Central memory CD8-positive, alpha-beta T cell (primary cell): ENCODE measurements at places on chromosomes 5 and 9.
A peak's percentile ranks its signal among the peaks of the same experiment; 100 is the strongest.

GRCh38 chr5:5755888-5756287 is 333.4 kb downstream of the ICE1 start:
- H3K27ac ChIP-seq, result no peak overlapping the region
- H3K4me3 ChIP-seq, result no peak overlapping the region
- H3K4me1 ChIP-seq, result no peaks in the 10 kb centered on the region
- H3K27me3 ChIP-seq, result no peaks in the 10 kb centered on the region
- no peak for DNase-seq

GRCh38 chr9:102069969-102070368 is 331.5 kb upstream of the GRIN3A start:
- H3K27me3 ChIP-seq, result no peaks in the 10 kb centered on the region
- H3K4me1 ChIP-seq, result no peaks in the 10 kb centered on the region
- DNase-seq, result no peak
- H3K36me3 ChIP-seq, result no peaks in the 10 kb centered on the region
- H3K4me3 ChIP-seq, result no peak overlapping the region
- no peak overlapping the region for H3K27ac ChIP-seq

DNA sequence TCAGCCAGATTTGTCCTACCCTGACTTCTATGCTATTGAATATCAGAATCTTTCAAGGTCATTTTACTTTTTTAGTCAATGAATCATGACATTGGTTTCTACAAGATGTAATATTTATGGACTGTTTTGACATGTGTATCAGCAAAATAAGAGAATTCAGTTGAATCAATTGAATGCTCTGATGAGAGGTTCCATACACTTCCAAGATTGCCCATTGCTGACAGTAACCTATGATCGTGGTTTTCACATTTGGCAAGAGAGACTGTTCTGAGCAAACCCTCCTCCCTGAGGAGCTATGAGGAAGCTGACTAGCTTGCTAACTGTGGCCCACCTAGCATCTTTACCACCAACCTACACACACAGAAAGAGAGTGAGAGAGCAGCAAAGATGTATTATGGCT is 56.7 kb upstream of the FST start:
- H3K4me3 ChIP-seq, result no peak overlapping the region
- no peak overlapping the region for H3K27ac ChIP-seq
- no peaks in the 10 kb centered on the region for H3K4me1 ChIP-seq
- DNase-seq, result no peak
- no peaks in the 10 kb centered on the region for H3K36me3 ChIP-seq
- peaks cover 48% of the 10 kb centered on the region for H3K27me3 ChIP-seq

DNA sequence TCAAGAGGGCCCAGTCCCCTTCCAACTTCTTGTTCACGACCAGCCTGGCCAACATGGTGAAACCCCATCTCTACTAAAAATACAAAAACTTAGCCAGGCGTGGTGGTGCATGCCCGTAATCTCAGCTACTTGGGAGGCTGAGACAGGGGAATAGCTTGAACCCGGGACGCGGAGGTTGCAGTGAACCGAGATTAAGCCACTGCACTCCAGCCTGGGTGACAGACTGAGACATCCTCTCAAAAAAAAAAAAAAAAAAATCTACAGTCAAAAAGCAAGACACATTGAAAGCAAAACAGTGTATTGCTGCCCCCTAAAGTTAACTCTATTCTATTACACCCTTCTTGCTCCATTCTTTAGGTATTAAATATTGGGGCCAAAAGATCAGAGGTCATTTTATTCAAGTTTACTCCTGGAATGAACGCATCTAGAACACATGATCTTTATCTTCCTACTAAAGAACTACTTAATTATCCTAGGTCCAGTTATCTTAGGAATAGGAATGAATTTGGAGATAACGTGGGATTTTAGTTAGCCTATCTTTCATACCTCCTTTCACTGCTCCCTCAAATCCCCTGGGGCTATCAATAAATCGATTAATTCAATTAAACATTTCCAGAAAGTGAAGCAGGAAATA is 2.4 kb downstream of the ATG12 start:
- H3K4me1 ChIP-seq, result peaks cover 34% of the 10 kb centered on the region
- H3K27me3 ChIP-seq, result no peaks in the 10 kb centered on the region
- H3K36me3 ChIP-seq, result peaks cover 53% of the 10 kb centered on the region
- no peak for DNase-seq

DNA sequence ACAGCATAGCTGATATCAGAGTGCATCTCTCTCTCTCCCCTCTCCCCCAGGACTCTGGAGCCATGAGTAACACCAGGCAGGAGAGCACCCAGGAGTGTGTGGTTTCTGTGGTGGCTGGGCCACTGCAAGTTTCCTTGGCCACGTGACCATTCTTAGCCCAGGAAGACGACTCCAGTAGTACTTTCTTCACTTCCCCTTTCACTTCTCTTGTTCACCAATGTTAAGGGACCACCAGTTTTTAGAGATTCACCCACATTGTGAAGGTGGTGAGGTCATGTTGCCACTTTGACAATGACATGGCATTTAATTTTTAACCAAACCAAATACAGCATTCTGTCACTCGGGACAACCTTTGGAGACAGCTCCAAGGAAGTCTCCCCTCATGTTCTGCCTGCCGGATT is 17.9 kb upstream of the DAPK1 start:
- no peak for DNase-seq
- H3K36me3 ChIP-seq, result no peaks in the 10 kb centered on the region
- H3K27ac ChIP-seq, result no peak overlapping the region
- no peaks in the 10 kb centered on the region for H3K4me1 ChIP-seq
- H3K4me3 ChIP-seq, result no peak overlapping the region

DNA sequence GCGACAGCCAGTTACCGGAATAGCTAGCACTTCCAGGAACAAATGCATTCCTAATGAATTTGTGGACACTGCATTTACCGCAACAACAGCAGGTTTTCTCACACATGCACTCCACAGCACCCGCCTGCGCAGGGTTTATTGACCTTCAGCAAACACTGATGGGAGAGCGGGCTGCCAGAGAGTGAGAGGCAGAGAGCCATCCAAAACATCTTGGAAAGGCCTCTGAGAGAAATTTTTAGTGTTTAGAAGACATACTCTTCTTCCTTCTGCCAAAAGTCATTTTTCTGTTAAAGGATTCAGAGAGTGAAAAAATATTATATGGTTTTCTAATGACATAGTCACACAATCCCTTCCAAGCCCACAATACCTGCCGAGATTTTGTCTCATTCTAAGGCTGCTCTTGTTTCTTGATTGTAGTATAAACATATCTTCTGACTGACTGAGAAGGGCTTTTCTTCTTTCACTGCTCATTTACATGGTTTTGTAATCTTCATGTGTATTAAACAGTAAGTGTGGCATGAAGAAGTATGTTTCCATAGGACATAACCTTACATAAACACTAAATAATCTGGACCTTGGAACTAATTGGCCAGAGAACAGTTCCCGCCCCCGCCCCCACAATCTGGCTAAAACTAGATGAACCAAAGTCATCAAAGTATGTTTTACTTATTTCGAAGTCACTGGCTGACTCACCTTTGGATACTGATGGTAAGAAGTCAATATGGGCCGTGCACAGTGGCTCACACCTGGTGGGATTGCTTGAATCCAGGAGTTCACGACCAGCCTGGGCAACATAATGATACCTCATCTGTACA is 432.5 kb upstream of the MEF2C start:
- H3K36me3 ChIP-seq, result no peaks in the 10 kb centered on the region
- H3K4me1 ChIP-seq, result no peaks in the 10 kb centered on the region
- H3K27me3 ChIP-seq, result no peaks in the 10 kb centered on the region
- DNase-seq, result no peak
- no peak overlapping the region for H3K4me3 ChIP-seq
- H3K27ac ChIP-seq, result no peak overlapping the region

DNA sequence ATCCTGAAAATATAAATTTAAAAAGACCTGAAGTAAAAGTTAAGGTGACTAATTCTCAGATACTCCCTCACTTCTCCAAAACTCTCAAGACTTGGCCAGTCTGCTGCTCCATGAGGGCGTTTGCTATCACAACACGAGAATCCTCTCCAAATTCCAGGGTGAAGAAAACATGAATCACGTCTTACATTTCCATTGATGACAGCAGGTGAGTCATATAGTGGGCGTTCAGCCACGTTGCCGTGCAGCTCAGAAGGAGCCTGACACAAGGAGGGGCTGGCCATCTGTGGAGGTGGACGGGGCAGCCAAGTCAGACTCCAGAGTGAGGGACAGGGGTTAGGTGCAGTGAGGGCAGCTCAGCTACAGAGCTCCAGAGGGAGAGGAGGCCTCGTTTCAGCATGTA is 555.1 kb upstream of the ADAMTS16 start:
- H3K27ac ChIP-seq, result no peak overlapping the region
- H3K36me3 ChIP-seq, result no peaks in the 10 kb centered on the region
- no peak for DNase-seq
- H3K27me3 ChIP-seq, result no peaks in the 10 kb centered on the region
- H3K4me3 ChIP-seq, result no peak overlapping the region

DNA sequence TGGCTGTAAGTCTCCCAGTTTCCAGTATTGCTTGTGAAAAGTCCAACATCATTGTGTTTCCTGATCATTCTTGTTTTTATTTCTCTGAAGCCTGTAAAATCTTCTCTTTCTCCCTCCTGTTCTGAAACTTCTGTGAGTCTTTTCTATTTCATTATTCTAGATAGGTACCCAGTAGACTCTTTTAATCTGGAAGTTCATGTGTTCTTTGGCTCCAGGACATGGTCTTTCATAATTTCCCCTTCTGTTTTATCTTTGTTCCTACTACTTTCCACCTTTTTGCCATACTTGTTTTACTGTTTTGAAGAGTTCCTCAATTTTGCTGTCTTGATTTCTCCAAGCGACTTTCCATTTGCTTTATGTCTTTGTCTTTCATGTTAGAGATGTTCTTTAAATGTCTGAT is 168.1 kb downstream of the APBA1 start:
- H3K27ac ChIP-seq, result no peak overlapping the region
- H3K36me3 ChIP-seq, result no peaks in the 10 kb centered on the region
- no peaks in the 10 kb centered on the region for H3K27me3 ChIP-seq
- H3K4me3 ChIP-seq, result no peak overlapping the region
- no peak for DNase-seq

DNA sequence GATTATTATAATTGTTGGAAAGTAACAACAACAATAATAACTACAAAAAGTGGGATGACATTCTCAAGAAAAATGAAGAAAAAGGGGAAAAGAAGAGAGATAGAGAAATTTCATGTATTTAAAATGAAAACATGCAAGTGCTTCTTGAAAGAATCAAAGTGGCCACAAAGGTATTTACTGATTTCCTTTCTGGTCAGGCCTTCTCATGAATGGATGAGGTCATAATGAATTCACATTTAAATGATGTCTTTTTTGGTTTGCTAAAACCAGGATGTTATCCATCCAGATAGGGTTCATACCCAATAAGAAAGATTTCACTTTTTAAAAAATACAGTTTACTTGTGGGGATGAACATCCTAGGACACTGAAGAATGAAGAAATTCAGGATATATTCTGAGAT is 446.4 kb upstream of the PTGER4 start:
- no peak for DNase-seq
- H3K4me1 ChIP-seq, result no peaks in the 10 kb centered on the region
- no peak overlapping the region for H3K4me3 ChIP-seq
- H3K36me3 ChIP-seq, result no peaks in the 10 kb centered on the region
- no peak overlapping the region for H3K27ac ChIP-seq

DNA sequence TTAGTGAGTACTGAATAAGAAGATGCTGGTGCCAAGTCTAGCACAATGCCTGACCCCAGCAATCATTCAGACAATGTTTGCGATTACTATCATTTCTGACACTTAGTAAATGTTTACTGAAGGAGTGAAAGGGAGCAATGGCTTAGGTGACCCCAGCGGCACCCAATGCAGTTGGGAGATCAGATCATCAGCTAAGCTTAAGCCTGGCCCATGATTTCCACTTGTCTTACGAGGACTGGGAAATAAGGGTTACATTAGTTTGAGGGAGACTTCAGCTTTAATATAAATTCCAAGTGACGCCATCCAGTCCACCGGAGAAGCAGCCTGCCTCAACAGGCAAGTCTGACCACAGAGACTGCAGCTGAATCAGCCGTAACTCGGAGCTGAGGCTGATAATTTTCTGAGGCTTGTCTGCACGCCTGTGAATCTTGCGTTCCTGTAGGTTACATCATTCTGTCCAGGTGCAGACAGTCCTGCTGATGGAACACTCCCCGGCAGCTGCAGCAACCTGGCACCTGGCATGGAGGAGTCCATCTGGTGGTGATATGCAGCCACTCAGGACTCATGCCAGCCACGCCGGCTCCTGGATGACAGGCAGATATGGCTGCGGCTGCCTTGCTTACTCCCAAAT is 34.9 kb upstream of the FGF1 start:
- DNase-seq, result no peak
- no peaks in the 10 kb centered on the region for H3K36me3 ChIP-seq
- H3K4me1 ChIP-seq, result peaks cover 11% of the 10 kb centered on the region
- no peak overlapping the region for H3K4me3 ChIP-seq
- no peak overlapping the region for H3K27ac ChIP-seq

- H3K36me3 ChIP-seq, result peaks cover 22% of the 10 kb centered on the region
- no peak for DNase-seq
- peak overlapping the region; percentile 69 for H3K4me3 ChIP-seq
- peaks cover 34% of the 10 kb centered on the region for H3K4me1 ChIP-seq
- H3K27ac ChIP-seq, result peak overlapping the region; percentile 41
Observed at GRCh38 chr5:179795049-179795862, 1.5 kb downstream of the LTC4S start.

GRCh38 chr5:162299793-162300192 is 232.2 kb downstream of the GABRG2 start:
- peaks cover 1% of the 10 kb centered on the region for H3K36me3 ChIP-seq
- no peak for DNase-seq
- no peaks in the 10 kb centered on the region for H3K4me1 ChIP-seq
- no peak overlapping the region for H3K27ac ChIP-seq

DNA sequence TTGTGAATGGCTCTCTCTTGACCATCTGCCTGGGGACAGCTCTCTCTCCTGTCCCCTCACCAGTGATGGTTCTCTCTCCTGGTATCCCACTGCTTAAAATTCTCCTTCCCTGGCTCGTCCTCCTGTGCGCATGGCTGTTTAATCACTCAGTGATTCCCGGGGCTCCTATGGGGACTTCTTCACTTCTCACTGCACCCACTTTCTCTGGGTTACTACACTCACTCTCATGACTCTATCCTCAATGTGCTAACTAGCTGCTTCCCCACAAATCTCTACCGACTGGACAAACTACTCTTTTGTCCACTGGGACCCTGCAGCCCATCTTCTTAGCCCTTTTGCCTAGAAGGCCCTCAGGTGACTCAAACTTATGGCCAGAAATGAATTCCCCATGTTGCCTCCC is 89.1 kb upstream of the TBC1D2 start:
- no peak overlapping the region for H3K4me3 ChIP-seq
- no peak for DNase-seq
- no peak overlapping the region for H3K27ac ChIP-seq

DNA sequence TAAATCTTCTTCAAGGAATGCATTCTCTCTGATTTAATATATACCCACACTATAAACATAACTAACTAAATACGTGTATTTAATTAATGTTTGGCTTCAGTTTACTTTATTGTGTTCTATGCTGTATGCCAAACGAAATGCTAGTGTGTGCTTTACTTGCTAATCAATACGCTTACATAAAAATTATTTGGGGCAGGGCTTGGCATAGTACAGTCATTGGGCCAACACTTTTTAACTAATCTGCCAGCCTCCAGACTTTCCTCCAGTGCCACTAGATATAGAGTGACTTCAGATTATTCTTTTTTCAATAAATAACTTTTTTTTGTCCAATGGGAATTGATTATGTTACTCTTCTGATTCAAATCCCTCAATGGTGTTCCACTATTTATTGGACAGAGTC is 8.7 kb upstream of the CARNMT1 start:
- DNase-seq, result no peak
- no peaks in the 10 kb centered on the region for H3K27me3 ChIP-seq
- H3K27ac ChIP-seq, result no peak overlapping the region
